Thymus (tissue), 14 donors: ENCODE measurements at places on chromosomes 7 and 10.

DNA sequence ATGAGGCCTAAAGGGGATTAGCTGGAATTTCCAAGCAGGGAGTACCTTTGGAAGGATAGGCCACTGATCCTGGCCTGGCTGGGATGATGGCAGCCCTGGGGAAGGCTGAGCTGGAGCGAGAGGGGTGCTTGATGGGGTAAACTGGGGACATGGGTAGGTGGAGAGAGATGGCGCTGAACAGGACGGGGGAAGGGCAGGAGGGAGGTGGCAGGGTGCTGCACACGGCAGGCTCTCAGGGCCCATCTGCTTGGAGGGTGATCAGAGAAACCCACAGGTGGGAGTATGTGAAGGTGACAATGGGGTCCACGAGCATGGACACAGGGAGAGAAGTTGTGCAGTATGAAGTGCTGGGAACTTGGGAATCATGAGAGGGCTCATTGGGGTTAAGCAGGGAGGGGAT is 10.3 kb downstream of the MAT1A start:
- no peak overlapping the region for H3K27ac ChIP-seq
- no peak for DNase-seq
- no peaks in the 10 kb centered on the region for H3K36me3 ChIP-seq
- H3K27me3 ChIP-seq, result no peaks in the 10 kb centered on the region

- H3K36me3 ChIP-seq, result no peaks in the 10 kb centered on the region
- no peaks in the 10 kb centered on the region for H3K4me1 ChIP-seq
- no peak overlapping the region for H3K4me3 ChIP-seq
- no peaks in the 10 kb centered on the region for H3K27me3 ChIP-seq
- no peak overlapping the region for H3K27ac ChIP-seq
- no peak for DNase-seq
Measured at GRCh38 chr7:38855867-38856266, 53.1 kb downstream of the VPS41 start.

- H3K4me3 ChIP-seq, result no peak overlapping the region
- no peak for DNase-seq
- no peak overlapping the region for H3K27ac ChIP-seq
- no peaks in the 10 kb centered on the region for H3K27me3 ChIP-seq
- H3K36me3 ChIP-seq, result no peaks in the 10 kb centered on the region
Measured at GRCh38 chr10:131514454-131514853, 202.9 kb upstream of the TCERG1L start.

DNA sequence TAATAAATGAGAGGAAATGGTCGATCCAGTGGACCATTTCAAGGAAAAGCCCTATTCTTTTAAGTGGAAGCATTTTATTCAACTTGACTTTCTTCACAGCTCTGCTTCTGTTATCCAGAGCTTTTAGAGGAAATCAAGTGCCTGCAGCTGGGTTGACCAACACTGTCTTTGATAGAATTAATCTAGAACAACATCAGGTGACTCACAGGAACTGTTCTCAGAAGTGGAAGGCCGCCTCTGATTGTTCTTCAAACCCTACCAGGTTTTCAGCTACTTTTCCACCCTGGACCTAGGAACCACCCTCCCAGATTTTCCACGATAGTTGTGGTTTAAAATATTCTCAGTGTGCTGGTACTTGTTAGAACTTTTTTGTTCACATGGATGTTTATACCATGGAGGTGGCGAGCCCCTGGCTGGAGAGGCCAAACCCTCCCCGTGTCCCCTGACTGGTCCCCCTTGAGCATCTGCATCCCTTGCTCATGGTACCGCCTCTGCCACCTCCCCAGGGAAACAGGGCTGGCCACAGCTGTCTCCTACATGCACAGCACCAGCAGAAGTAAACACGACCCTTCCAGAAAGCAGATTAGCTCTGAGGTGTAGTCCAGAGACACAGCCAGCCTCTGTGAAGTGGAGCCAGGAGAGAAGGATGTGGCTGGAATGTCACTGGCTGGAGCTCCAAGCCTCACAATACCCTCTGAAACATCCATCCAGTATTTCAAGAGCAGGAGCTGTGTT is 293.3 kb downstream of the USP6NL start:
- no peak overlapping the region for H3K4me3 ChIP-seq
- DNase-seq, result no peak
- H3K4me1 ChIP-seq, result peaks cover 24% of the 10 kb centered on the region
- peaks cover 95% of the 10 kb centered on the region for H3K36me3 ChIP-seq
